ENCODE measurements at places on chromosomes 4 and X.

- no peak for DNase-seq
Observed at GRCh38 chr4:73575660-73576059, 44.6 kb downstream of the RASSF6 start.

DNA sequence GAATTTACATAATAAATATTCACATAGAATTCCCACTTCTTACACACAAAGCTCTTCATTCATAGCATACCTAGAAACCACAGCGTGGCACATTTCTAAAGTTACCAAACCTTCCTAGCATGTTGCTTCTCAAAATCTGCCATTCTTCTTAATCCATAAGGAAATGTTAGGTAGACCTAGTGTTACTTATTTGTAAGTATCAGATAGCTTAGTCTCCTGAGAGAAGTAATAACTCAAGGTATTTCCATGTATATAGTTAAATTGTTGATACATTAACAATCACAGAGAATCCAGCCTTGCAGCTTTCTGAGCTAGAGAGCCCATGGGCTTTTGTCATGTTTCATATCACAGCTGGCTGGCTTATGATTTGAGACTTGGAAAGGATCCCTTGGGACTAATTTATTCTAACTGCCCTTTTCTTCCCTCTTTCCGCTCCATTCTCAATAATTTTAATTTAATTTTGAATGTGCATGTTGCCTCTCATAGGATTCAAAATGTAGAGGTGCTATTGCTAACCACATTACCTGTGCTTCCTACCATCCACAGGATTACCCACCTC lies 17.6 kb downstream of the SH3RF1 start:
- no peak for DNase-seq

- DNase-seq, result no peak
Observed at GRCh38 chr4:8387194-8387593, 53.3 kb downstream of the ACOX3 start.

GRCh38 chr4:104507112-104507511 lies 12.4 kb upstream of the CXXC4 start:
- no peak for DNase-seq

DNA sequence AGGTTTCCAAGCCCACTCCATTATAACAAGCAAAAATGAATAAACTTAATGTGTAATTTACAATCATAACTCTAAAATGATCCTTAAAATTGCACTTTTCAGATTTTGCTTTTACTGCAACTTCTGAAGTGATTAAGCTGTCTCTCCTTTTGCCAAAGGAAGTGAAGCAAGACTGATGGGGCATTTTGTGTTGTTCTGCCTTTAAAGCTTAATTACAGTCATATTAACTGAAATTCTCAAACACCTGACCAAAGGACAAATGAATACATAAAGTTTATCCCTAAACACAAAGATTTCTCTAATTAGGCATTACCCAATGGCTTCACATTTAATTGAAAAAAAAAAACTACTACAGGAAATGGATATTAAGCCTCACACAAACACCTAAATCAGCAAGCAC lies 101.8 kb downstream of the ATP11C start:
- no peak for DNase-seq

- DNase-seq, result no peak
Observed at GRCh38 chr4:113474017-113474416, 287.5 kb downstream of the CAMK2D start.

DNA sequence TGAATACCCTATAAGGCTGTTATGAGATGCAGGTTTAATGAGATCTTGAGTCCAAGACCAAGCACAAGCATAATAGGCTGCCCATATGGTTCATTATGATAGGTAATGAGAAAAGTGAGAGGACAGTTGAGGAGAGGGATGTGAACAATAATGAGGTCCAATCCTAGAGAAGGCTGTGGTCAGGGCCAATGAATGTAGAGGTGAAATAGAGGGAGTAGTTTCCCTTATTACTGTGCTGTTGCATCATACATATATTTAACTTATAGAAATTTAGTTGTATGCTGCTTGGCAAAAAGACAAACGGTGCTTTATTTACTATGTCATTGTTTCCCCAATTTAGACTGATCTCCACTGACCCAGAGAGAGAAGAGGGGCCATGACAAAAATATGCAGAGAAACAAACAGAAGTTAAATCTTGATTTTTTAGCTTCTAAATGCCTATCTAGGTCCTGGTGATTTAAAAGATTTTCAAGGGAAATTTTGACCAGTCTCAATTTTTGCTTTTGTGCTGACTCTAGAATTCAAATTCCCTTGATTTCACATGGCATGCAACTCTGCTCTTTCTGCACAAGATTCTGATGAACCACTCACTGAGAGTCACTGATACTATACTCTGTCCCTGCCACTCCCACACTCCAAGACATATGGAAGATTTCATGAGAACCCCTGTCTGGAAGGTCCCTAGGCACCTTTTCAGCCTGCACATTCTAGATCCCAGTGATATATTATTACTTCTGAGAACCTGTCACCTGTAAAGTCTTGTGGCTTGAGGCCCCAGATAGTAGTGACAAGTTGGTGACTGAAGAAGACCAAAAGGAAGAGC lies 159.7 kb downstream of the VSIG4 start:
- DNase-seq, result no peak

- DNase-seq, result no peak
Observed at GRCh38 chr4:30904215-30904555, 184.0 kb downstream of the PCDH7 start.

GRCh38 chrX:110168585-110168984 lies 149.3 kb downstream of the AMMECR1 start:
- DNase-seq, result no peak

- no peak for DNase-seq
Observed at GRCh38 chr4:107888237-107888636, 43.1 kb upstream of the CYP2U1 start.

- DNase-seq, result no peak
Observed at GRCh38 chr4:138958519-138958918, 57.1 kb upstream of the NOCT start.

- DNase-seq, result no peak
Observed at GRCh38 chrX:68536429-68536828, 37.6 kb downstream of the YIPF6 start.

- no peak for DNase-seq
Observed at GRCh38 chr4:143021384-143021783, 163.3 kb upstream of the USP38 start.

DNA sequence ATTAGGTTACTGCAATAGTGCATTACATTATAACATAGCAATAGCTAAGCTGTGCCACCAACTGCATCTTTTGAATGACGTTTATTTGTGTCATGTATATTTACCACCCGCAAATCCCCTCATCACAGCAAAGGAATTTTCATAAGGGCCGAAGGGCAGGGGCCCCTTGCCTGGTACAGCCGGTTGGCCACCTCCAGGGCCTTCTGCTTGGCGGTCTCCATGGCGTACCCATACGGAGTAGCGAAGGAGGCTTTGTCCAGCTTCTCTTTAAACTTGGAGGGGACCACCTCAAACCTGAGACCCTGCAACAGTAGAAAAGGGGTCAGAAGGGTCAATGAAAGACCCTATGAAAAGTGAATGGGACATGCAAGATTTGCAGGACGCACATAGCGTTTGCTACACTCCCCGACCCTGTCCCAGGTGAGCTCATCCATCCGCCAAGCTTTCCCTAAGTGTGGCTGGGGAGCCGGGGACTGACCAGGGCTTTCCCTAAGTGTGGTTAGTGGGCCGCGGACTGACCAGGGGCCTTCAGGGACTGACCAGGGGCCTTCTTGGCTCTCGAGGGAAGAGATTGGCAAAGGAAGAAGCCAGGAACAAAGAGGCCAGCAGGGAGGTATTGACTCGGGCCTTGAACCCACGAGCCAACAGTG lies 10.6 kb downstream of the ASMTL start:
- DNase-seq, result no peak

- no peak for DNase-seq
Observed at GRCh38 chr4:47109379-47109778, 78.0 kb downstream of the GABRB1 start.

DNA sequence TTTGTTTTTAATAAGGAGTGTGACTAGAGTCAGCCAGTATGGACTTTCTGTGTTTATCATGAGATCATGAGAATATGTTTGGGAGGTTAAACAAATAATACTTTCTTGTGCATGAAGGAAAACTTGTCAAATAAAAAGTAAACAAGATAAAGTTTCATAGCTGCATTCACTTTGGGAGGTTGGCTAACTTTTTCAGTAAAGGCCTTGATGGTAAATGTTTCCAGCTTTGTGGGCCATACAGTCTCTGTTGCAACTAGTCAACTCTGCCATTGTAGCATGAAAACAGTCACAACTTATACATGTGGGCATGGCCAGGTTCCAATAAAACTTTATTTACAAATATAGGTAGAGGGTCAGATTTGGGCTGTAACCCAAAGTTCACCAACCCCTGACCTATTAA lies 150.4 kb downstream of the MID1 start:
- no peak for DNase-seq

DNA sequence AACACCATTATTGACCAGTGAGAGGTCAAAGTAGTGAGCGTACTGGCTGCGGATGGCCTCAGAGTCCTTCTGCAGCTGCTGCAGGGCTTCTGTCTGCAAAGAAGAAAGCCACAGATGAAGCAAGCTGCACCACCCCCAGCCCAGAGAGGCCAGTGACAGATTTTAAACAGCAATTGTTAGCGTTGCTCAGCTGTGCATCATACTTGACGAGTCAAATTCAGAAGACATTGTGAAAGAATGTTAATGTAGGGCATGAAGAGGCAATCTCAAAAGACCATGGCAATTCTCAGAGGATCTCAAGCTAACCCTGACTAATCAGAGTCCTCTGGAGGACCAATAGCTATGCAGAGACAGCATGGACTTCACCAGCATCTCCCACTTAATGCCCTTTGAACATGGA lies 16.6 kb downstream of the DKC1 start:
- DNase-seq, result no peak

DNA sequence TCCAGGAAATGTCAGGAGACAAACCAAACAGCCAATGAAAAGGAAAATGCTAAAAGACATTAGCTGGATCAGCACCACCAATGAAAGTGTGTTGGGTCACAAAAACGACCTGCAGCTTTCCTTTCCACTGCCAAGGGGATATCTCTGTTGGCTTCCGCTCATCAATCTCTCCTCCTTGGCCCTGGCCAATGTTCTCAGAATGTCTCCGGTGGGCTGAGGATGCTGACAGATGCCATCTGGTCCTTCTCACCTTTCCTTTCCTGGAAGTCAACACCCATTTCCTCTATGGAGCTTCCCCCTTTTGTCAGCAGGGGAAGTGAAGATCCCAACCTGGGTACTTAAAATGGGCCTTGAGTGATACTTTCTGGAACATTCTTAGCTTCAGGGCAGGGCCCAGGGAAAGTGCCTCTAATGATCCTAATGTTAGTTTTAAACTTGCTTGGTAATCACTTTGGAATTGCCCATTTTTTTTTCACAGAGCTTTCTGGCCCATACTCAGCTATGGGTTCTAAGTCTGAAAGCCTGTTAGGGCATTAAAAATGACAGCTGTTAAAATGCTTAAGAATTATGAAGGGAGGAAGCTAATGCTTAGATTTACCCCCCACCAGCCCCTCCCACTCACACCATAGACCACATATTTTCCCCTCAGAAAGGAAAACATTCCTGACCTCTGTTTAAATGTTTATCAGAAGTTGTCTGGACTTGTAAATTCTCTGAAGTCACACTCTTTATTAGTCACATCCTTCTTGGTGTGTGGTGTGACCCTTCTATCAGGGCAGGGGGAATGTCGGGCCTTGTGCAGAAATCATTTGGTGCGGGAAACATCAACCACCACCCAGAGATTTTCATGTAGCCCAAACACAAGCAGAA lies 29.2 kb downstream of the IGFBP7 start:
- DNase-seq, result no peak

DNA sequence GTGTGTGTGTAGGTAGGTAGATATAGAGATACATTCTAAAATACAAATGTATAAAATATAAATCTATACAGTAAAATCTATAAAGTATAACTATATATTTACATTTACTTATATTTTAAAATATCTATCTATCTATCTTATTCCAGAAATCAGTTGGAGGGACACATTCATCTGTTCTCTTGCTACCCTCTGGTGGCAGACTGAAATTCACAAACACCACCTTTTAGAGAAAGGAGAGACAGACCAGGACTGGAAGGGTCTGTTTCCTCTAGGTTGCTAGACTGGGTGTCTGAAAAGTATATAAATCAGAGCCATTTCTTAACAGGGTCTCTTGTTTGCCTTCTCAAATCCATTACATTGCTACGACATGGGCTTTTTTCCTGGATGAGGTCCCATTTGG lies 343.0 kb downstream of the OPHN1 start:
- DNase-seq, result no peak

- no peak for DNase-seq
Observed at GRCh38 chr4:8540072-8540471, 40.1 kb upstream of the GPR78 start.

GRCh38 chr4:38905652-38906385 lies 38.2 kb downstream of the FAM114A1 start:
- DNase-seq, result no peak

DNA sequence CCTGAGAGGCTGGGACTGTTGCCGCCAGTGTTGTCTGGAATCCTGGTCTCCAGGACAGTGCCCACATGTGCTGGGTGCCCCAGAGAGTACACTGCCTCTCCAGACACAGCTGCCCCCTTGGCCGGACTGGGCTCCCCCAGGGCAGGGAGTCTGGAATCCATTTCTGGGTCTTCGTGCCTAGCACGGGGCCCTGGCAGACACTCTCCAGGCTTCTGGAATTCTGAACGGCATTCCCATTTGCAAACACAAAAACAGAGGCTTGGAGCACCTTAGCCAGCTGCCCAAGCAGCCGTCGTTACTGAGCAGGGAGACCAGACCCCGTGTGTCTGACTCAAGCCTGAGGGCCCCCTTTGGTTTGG lies 20.8 kb downstream of the HMX1 start:
- DNase-seq, result no peak

DNA sequence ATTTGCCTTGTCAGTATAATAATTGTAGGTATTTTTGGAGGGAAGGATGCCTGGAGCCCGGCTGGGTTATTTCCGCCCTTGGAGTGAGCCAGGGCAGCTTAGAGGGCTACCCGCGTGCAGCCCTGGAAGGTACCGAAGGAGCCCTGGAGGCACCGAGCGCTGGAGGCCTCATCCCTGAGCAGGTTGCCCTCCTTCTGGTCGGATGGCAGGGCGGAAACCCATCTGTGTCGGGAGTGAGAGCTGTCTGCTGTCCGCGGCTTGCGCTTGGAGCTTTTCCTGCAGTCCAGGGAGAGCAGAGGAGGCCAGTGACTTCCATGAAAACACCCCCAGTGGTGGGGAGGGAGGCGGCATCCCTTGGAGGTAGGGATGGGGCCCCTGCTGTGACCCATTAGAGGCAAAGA lies 122.1 kb downstream of the TBL1X start:
- DNase-seq, result no peak

GRCh38 chr4:89111833-89112563 lies 665 bp downstream of the TIGD2 start:
- no peak for DNase-seq

GRCh38 chr4:67721315-67721769 lies 20.4 kb upstream of the UBA6 start:
- DNase-seq, result no peak
